ENCODE measurements at places on chromosomes 2 and 18. TPM values are rescaled to one million over a fixed set of nuclear protein-coding genes. Genes with fewer than 3 reads are reported as not detected.

The CXCR1 gene
- 7.2 TPM for total RNA-seq

The TMEFF2 gene
- not detected for total RNA-seq

DNA sequence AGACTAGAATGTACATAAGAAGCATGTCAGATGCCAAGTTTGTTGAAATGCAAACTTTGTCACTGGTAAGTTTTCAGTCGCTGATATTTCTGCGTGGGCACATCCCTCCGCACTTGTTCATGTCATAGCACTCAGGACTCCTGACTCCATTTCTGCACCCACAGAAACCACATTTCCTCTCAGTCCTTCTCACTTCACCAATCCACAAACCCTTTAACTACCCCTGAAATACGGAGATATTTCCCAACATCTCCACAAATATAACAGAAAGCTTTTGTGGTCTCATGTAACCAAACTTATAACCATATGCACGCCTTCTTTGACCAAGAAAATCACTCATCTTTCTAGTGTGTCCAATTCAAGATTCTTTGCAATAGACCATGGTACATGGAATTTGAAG, 276.9 kb upstream of the ERBB4 start:
- DNase-seq = no peak

The CFAP53 gene
- 0.16 TPM for total RNA-seq

- DNase-seq = no peak
Observed at GRCh38 chr2:28618221-28619141, 122.6 kb downstream of the PLB1 start.

GRCh38 chr2:207450186-207450585, 79.6 kb upstream of the CREB1 start:
- no peak for DNase-seq

GRCh38 chr18:10570622-10571021, 44.8 kb downstream of the NAPG start:
- no peak for DNase-seq

GRCh38 chr2:144233317-144233716, 286.6 kb downstream of the ZEB2 start:
- DNase-seq = no peak

The LTBP1 gene
- total RNA-seq = 15.4 TPM

DNA sequence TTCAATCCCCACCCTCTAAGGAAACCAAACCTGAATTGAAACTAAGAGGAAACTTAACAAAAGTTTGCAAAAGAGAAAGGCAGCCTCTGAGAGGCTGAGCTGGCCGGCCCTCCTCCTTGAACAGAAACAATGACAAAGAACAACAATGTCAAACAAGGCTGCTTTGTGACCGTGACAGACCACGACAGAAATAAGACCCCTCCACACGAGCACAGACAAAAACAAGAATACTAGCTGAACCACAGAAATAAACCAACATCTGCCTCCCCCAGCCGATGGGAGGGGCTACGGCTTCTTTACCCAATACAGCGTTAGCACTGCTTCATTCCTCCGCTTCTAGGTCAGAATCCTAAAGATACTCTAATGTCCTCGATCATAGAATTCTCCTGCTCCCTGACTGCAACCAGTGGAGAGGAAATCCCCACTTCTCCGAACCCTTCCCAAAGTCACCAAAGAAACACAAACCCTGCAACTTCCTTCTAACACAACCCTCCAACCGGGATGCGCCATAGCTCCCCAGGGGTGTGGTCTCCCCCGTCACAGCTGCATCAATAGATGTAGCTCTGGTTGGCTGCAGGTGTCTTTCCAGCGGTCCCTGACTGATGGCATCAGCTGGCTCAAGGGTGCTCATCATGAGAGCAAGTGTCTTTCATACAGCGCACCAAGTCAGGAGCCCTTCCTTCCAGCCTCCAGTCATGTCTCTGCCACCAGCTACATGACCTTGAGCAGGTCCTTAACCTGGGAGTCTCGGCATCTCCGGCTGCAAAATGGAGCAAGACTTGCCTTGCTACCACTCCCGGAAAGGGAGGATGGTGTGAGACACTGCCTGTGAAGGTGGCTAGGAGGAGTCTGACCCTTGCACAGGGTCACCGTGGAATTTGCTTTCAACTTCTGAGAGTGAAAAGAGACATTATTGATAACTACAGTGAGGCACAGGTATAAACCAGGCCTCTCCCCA, 198.6 kb downstream of the HAUS1 start:
- peak; percentile 64 for DNase-seq

The FAM237A gene
- not detected for total RNA-seq

The CTAGE1 gene
- total RNA-seq = not detected

GRCh38 chr2:160970052-160970965, 189.9 kb upstream of the TANK start:
- no peak for DNase-seq

The RAPH1 gene
- 79.6 TPM for total RNA-seq

DNA sequence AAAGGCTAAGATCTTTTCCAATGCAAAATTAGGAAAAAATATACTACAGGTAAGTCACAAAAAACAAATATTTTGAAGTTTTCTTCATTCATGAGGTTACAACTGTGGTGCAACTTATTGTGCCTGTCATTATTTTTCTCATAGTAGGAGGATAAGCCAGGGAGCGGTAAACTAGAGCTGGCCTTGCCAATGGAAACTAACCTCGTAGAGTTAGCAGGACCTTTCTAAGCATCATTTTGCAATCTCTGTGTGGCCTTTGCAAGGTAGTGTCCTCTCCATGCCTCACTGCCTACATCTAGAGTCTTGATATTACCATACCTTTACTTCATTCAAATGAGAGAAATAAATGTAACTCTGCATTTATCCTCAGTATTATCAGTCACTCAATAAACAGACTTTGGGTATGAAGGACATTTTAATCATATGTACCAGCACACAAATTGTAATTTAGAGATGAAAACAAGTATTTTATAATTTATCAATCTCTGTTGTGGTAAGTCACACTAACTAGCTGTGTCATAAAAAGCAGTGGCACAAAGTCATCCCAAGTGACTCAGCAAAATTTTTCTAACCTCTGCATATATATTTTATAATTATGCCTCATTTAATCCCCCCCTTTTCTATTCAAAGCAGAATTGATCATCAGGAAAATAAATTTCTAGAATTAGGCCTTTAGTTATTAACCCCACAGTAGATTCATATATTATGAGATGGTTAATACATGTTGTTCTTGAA, 47.0 kb downstream of the LANCL1 start:
- DNase-seq = no peak

The TUBA4B gene
- total RNA-seq = not detected

GRCh38 chr2:28247290-28247689, 145.4 kb upstream of the FOSL2 start:
- DNase-seq = no peak

- no peak for DNase-seq
Observed at GRCh38 chr2:65388051-65388531, 44.3 kb downstream of the SPRED2 start.

The SERPINB11 gene
- not detected for total RNA-seq

The KRCC1 gene
- 18.7 TPM for total RNA-seq

DNA sequence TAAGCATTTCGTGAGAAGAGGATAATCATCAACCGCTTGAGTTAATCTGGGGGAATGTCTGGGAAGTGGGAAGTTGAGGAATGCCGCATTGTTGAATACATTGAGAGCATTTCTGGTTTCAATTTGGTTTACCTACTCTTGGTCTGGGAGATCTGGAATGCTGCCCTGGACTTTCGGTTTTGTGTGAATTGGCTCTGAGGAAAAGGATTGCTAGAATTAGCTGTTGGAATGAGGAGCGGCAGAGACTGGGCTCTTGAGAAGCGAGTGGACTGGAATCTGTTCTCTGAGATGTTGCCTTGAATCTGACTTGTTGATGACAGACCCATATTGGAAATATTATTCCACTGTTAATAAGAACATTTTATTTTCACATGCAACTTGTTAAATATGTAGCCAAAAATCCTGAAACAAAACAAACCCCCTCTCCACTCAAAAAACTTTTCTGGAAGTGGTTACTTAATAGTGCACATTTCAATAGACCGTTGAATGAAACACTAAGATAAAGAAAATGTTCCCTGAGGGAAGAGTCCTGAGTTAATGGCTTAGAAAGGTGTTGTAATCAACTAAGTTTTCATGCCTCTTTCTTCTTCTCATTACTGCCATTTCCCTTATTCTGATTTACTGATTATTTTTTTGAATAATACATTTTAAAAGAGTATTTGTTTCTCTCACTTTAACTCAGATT, 50.8 kb downstream of the PTPRM start:
- DNase-seq = no peak

The TMEM163 gene
- total RNA-seq = 1.9 TPM

DNA sequence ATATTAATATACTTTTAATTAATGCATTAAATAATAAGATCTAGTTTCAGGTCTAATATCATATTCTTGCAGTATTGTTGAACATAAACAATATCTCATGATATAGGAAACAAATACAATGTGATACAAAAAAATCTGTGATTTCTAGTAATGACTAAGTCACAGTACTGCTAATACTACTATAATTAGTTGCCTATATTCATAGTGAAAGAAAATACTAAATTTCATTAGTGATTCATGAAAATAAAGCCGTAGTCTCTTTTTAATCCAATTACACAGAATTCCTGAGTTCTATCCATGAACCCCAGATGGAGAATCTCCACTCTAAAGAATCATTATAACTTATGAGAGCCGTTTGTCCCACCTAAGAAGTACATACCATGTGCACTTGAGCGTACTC, 266.3 kb upstream of the ACVR2A start:
- DNase-seq = no peak

The FRZB gene
- total RNA-seq = 5.5 TPM

The GATA6 gene
- 26.6 TPM for total RNA-seq

GRCh38 chr2:14941151-14941631, 308.7 kb downstream of the LRATD1 start:
- no peak for DNase-seq

DNA sequence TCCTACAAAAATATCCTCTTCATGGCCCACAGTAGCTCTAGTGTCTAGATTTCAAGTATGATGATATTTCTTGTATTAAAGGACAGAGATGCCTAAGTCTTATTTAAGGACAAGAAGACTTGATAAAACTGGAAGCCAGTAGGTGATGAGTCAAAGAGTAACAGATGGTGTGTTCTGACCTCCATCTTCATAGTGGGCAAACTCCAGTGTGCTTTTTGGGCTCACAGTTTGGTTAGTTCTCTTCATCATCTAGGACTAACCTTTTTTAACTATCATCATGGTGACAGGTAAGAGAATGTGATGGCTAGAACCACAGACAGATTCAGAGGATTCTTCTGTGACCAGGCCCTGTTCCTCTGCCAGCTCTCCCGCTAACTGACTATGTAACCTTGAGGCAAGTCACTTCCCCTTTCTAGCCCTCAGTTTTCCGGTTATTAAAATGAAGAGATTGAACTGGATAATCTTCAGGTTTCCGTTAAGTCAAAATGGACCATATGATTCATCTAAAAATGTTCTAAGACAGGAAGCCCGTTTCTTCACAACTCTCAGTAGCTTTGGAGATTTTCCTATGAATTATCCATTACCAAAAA, 140.3 kb upstream of the RASGRP3 start:
- DNase-seq = no peak

The RGPD4 gene
- total RNA-seq = not detected

- DNase-seq = no peak
Observed at GRCh38 chr2:200586644-200586975, 796 bp downstream of the AOX1 start.

- DNase-seq = no peak
Observed at GRCh38 chr2:213219816-213220215, 64.4 kb upstream of the SPAG16 start.

- DNase-seq = no peak
Observed at GRCh38 chr2:9250091-9250490, 43.5 kb downstream of the ASAP2 start.

The L3MBTL4 gene
- 7.5 TPM for total RNA-seq

GRCh38 chr2:150495993-150496627, 8.6 kb upstream of the RND3 start:
- DNase-seq = no peak

All from mesenteric fat pad (tissue), 1 donor.